ENCODE measurements at places on chromosomes 16 and 17. TPM values are rescaled to one million over a fixed set of nuclear protein-coding genes. Genes with fewer than 3 reads are reported as not detected.

Gene CD19
- total RNA-seq = 2.5 TPM

Gene HCRT
- total RNA-seq = not detected

Gene KRTAP2-1
- total RNA-seq = not detected

Gene NHLRC4
- total RNA-seq = 0.28 TPM

Gene STXBP4
- 10.3 TPM for total RNA-seq

Gene SCARF1
- 1.0 TPM for total RNA-seq

Gene P2RX5
- 7.8 TPM for total RNA-seq

Measured in natural killer cell (primary cell).